ENCODE measurements at places on chromosomes 3 and 15. TPM values are rescaled to one million over a fixed set of nuclear protein-coding genes. Genes with fewer than 3 reads are reported as not detected.

DNA sequence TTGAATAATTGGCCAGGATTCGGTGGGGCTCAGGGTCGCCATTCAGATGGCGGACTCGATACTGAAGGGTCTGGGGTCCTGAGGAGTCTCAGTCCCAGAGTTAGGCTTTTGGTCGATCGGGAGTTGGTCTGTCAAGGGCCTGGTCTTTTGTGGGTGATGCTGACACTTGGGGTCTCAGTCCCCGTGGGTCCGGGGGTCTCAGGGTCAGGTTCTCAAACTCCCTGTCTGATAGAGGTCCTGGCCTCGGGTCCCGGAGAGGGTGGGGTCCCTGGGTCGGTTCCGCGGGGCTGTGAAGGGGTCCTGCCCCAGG, 467 bp downstream of the NCKIPSD start:
- DNase-seq, result no peak

The CSPG4 gene
- total RNA-seq, result 2.8 TPM

The DLL4 gene
- total RNA-seq, result 15.3 TPM

DNA sequence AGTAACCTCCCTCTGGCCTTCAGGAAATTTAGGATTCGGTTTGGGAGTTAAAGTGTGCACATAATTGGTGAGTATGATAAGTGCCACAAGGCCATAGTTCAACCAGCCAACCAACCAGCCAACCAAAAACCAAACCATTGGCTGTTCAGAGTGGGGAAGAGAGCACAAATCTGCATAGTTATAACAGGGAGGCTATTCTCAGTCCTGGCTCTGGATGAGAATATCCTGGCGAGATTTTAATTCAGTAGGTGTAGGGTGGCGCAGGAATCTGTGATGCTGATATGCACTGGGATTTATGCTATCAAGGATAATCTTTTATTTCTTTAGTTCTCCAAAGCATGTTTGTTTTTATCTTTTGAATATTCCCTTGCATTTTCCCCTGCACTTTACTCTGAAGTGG, 49.1 kb downstream of the AKAP13 start:
- no peak for DNase-seq

The ROPN1 gene
- not detected for total RNA-seq

- no peak for DNase-seq
Observed at GRCh38 chr3:182621435-182622240, 171.7 kb upstream of the ATP11B start.

The DNAJA4 gene
- total RNA-seq, result 25.6 TPM

DNA sequence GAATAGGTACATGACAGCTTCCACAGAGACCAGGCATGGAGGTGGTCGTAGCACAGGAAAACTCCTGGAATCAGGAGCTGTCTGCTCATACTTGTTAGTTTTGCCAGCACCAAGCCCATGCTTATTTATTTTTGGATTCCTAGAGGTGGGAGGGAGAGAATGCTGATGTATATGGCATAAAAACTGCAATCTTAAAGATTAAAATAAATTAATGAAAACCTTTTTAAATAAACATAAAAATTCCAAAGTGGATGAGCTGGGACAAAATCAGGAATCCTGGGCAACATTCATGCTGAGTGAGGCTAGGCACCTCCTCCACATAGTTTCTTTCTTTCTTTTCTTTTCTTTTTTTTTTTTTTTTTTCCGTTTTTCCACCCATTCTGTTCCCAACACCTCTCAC, 14.3 kb upstream of the BCL6 start:
- DNase-seq, result no peak

Measured in Peyer's patch (tissue), 4 donors.